ENCODE measurements at places on chromosomes 13 and 19. TPM values are rescaled to one million over a fixed set of nuclear protein-coding genes. Genes with fewer than 3 reads are reported as not detected.

DNA sequence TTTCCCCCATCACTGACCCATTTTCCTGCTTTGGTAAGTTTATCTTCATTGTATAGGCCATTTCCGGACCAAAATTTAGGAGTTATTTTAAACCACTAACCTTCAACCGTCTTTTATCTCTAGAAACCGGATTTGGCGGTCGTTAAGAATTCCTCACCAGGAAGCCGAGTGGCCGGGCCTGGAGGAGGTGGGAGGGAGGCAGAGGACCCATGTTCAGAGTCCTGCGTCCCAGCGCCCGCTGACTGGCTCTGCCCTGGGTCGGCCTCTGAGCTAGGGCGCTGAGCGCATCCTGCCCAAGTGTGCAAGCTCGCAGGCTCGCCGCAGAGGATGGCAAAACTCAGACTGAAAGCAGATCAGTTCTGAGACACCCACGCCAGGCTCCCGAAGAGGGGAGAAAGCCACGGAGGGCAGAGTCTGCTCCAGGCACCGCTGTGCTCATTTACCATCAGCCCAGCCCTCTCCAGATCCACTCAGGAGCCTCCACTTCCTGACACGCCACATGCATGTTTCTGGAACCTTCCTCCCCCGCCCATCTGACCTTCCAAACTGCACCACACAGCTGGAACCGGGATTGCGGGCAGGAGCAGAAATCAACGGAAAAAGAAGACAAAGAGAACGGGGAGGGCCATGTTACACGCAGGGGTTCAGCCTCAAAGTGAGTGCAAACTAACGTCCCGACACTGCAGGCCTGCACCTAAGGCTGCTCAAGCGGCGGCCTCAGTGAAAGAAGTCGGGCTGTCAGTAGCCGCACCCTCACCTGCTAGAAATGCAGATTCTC is 8.3 kb downstream of the COL4A1 start:
- DNase-seq: peak; percentile 70

DNA sequence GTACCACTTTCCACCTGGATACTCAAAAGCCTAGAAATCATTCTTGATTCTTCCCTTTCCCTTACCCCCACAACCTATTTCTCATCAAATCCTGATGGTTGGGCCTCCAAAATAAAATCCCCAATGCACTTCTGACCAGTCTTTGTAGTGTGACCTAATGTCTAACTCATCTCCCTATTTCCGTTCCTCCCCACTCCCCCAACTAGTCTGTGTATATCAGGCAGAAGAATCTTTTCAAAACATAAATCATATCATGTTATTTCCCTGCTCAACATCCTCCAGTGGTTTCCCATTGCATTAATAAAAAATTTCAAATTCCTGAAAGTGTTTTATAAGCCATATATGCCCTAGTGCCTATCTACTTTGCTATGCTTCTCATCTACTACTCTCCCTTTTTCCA is 17.7 kb downstream of the CCDC122 start:
- no peak for DNase-seq

- DNase-seq: no peak
Observed at GRCh38 chr13:45961468-45961867, 91.1 kb downstream of the ZC3H13 start.

GAPDHS gene
- not detected for total RNA-seq

CGB3 gene
- not detected for total RNA-seq

DNA sequence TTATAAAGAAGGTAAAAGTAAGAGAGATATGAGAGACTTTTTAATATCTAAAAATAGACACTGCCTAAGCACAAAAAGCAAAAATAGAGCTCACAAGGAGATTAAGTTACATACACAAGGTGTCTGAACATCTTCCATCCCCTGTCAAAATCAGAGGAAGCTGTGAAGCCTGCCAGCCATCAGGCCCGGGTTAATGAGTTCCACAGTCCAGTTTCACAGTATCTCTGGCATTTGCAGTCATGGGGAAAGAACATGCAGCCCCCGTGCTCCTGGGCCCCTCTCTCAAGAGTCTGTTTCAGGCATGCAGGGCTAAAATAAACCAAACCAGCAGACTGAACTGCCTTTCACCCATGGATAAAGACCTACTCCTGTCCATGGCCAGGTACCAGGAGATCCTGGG is 79.2 kb downstream of the TBC1D4 start:
- no peak for DNase-seq

- peak; percentile 24 for DNase-seq
Observed at GRCh38 chr19:49058562-49058961, 1.0 kb upstream of the CGB7 start.
